ENCODE measurements at places on chromosomes 2 and 18.

- DNase-seq: no peak
These were observed 50.9 kb upstream of the GPD2 start for GRCh38 chr2:156385242-156385641.

DNA sequence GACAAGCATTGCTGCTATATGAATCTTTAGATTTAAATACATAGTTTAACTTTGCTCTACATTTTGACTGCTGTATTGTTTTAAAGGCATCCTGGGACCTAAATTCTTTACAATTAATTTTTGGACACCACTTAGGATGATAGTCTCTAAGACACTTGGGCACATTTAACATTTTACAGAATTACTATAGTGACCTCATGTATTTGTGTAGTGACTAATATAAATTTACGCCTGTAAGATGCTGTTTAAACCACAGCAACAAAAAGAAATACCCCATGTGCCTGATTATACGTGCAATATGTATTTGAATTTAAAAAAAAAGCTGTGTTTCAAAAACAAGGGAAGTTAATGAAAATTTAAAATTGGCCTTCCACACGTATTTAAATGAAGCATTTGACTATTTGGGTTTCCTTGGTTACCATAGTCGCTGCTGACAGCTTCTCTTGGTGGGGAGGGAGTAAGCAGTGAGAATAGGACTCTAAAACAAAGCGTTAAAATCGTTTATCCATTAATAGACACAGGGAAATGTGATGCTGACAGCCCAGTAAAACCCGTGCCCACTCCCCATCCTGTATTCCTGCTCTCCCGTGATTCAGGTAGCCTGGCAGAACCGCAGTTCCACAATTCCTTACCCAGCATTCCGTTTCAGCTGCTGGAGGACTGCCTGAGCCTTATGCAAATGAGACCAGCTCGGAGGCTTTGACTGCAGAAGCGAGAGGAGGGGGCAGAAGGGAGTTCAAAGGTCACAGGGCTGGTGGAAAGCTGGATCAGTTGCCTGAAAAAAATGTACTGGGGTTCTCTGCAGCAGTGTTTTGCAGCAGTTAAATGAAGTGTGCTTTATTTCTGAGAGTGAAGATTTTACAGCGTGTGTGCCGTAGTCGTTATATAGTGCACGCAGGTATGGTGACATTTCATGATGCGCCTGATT is 104.3 kb downstream of the CSRNP3 start:
- DNase-seq: no peak

DNA sequence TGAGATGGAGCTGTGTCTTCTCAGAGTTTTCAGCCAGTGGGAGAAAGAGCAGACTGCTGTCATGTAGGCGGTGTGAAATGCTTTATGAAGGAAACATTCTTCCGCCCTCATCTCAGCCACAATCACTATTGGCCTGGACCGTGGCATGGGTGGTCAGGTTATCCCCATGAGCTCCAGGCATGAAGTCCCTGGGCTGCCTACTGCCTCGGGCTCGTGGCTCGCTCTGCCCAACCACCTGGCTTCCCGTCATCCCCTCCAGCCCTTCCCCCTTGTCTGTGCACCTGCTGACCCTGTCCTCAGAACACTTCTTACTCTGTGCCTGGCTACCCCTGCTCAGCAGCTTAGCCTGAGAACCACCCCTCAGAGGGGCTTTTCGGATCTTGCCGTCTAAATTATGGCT is 15.5 kb downstream of the COLEC11 start:
- DNase-seq: no peak

DNA sequence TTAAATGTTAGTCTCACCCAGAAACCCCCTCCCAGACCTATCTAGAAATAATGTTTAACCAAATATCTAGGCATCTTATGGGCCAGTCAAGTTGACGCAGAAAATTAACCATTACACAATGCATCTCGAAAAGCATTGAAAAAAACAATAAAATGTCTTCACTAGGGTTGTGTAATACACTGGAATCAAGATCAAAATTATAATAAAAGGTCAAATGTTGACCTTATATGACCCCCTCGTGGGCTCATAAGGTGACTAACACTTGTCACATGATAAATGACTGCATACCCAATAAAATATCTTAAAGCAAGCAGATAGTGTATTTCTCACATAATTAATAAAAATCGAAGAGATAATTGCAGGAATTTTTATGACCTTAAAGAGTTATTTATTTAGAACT is 447.9 kb upstream of the DSEL start:
- DNase-seq: no peak

DNA sequence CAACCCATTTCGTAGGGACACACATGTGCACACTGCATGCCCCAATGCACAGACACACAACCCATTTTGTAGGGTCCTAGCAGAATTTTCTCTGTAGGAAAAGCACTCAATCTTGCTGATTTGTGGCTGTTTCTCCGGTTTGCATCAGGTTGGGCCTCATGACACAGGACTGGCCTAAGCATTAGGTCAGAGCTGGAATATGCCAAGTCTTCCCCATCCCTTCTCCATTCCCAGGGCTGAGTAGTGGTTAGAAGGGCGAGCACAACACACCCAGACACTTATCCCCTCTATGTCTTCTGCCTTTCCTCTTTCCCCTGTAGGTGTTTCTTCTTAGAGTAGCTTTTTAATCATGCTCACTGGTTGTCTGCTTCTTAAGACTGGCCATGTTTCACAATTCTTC is 295.9 kb downstream of the SOX11 start:
- no peak for DNase-seq

DNA sequence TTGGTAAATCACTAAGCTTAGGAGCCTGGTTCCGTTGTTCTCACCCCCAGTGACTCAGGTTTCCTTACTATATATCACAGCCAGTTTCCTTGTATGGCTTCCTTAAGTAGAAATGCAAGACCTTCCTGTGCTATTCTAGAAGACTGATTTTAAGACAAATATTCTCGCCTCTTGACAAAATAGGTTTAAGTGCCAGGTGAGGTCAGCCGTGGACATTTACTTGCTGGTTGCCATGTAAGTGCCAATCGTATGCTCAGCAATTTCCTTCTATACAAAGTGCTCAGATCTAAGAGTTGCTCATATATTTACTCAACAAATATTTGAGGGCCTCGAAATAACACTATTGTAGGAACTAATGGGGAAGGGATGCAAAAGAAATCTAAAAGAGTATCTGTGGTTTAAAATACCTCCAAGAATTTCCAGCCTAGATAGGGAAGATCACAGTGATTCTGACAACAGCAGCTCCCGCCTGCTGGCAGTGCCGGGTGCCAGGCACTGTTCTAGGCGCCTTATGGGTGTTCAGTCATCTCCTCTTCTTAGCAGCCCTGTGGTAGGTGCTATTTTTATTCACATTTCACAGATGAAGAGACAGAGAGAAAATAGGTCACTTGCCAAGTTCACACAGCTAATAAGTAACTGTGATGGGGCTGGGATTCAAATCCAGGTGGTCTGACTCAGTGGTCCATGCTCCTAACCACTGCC is 95.3 kb upstream of the B3GNT7 start:
- no peak for DNase-seq

GRCh38 chr2:234003972-234004617 is 46.4 kb upstream of the SPP2 start:
- DNase-seq: peak; percentile 44

DNA sequence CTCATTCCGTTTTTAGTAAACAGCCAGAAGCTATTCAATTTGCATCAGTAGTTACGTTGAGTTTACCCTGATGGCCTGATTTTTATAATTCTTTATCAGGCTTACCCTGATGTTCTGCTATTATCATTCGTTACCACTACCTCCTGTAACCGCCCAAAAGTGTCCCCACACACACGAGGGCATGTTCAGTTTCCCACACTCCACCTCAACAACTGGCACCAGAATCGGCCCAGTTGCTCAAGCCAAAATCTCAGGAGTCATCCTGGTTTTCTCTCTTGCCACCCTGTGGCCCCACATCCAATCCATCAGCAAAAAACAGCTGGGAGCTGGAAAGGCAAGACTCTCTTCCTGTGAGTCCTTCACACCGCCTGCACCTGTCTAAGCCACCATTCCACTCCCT is 102.9 kb upstream of the RAB6C start:
- DNase-seq: no peak

- no peak for DNase-seq
These were observed 224.8 kb upstream of the FN1 start for GRCh38 chr2:215660687-215661086.

GRCh38 chr2:122112216-122113005 is 357.0 kb downstream of the TSN start:
- DNase-seq: no peak

DNA sequence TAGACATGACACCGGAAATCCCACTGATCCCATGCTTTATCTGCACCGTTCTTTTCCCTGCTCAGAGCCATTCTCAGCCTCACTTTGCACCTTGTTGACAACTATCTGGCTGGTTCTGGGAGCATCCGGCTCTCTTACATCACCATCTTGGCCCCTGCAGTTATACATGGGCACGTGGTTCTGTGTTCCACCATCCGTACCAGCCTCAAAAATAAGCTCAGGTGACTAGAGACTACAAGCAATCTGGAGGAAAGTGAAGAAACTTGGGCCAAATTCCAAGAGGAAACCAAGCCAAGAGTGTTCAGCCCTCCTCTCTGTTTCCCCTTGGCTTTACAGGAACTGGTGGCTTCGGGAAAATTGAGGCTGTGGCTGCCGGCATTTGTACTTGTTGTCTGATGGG is 244.6 kb upstream of the ACVR2A start:
- no peak for DNase-seq

DNA sequence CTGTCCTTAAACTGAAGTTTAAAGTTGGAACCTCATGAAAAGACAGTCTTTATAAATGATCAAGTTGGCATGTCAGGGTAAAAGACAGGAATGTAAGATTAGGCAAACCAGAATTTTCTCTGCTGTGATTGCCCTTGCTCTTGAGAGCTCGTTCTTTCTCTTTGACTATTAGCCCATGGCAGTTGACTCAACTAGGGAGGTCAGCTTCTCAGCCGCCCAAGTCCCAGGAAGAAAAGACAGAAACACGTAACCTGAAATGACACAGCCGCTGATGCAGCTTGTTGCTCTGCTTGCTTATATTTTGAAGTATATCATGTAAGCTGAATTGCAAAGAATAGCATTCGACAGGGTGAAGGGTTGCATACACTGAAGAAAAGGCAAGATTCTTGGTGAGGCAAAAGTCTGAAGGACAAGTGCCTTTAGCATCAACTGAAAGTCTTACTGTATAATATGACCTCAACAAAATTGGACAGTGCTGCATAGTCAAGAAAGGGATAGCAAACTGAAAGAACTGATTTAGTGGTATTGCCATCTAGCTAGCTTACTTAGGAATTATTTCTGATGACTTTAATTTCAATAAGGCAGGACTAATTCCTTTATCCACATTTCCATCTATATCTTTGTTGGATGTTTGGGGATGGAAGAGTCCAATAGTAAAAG is 54.7 kb downstream of the ARHGAP15 start:
- DNase-seq: no peak

DNA sequence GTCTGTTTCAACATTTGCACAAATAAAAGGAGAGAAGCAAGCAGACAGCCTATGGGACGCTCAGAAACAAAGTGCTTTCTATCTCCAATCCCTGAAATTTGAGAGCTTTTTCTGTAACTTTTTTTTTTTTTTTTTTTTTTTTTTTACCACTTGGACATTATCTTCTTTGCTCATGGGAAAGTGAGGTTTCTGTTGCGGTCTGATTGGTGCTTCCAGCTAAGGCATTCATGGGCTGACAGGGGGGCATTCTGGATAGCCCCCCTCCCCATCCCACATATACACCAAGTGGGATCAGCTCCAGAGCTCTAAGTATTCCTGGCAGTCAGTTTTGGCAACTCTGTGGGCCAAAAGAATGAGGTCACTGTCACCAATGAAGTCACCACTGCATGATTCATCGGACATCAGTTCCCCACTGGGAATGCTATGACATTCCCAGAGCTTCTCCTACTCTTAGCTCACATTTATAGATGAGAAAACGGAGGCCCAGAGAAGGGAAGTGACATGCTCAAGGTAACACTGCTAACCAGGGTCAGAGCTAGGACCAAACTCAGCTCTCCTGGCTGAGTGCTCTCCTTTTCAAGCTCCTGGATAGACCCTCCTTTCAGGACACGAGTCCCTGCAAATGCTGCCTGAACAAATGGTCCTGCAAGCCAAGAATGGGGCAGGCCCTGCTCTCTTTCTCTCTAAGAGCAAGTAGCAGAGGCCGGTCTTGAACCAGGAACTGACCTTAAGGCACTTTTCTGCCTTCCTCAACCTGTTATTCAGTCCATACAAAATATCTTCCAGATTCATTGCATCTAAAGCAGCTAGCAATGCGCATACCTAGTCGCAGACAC is 61.3 kb downstream of the TMEM247 start:
- DNase-seq: no peak

DNA sequence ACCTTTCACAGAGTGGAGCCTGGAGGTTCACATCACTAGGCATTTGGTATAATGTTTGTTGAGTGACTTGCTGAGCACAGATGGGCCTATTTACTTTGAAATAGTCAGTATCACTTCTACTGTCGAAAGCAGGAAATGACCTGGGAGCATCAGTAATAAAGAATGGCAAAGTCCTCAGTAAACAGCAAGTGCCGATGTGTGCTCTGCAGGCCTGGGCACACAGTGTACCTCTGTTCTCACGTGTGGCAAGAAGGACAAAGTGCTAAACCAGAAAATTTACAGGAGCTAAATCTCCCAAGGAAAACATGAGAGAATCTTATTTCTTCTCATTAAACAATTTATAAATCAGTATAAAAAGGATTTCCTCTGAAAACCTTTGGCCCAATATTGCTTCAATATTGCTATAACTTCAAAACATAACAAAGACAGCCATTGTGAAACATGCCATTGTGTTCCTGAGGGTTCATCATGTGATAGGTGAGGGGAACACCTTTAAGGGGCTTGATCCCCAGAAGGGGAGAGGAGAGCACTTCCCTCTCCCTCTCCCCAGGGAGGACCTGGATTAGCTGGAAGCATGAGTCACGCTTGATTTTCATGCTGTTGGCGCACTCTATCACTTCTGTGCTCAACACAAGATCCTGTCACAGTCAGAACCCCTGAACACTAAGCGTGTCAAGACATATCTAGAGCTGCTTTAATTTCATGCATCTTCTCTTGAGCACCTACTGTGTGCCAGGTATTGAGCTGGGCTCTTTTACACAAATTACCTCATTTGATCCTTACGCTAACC is 131.5 kb upstream of the SMAD2 start:
- DNase-seq: no peak

GRCh38 chr2:157233506-157233905 is 24.0 kb upstream of the GALNT5 start:
- DNase-seq: no peak

GRCh38 chr2:128603411-128603924 is 284.8 kb upstream of the HS6ST1 start:
- DNase-seq: no peak

- DNase-seq: no peak
These were observed 37.3 kb downstream of the RHBDD1 start for GRCh38 chr2:226873051-226873620.

GRCh38 chr2:223538920-223539440 is 63.2 kb downstream of the SCG2 start:
- no peak for DNase-seq

All from 8988T (cell line).